Daoy (cell line): ENCODE measurements at places on chromosomes 11 and 22. TPM values are rescaled to one million over a fixed set of nuclear protein-coding genes. Genes with fewer than 3 reads are reported as not detected.

DNA sequence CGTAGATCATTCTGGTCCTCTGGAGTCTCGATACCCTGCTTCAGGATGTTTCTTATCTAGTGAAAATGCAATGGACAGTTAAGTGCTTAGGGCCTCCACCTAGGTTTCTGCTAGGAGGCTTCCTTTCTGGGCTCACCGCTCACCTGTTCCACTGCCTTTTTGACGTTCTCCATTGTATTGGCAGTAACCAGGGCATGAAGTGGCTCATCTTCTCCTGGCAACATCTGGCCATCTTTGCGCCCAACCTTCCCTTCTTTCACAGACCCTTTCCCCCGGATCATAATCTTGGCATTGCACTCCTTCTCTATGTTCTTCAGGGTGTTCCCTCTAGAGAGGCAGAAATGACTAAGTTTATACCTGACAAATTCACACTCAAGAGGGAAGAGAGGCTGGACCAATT lies 9.1 kb downstream of the SF1 start:
- no peak for DNase-seq

DNA sequence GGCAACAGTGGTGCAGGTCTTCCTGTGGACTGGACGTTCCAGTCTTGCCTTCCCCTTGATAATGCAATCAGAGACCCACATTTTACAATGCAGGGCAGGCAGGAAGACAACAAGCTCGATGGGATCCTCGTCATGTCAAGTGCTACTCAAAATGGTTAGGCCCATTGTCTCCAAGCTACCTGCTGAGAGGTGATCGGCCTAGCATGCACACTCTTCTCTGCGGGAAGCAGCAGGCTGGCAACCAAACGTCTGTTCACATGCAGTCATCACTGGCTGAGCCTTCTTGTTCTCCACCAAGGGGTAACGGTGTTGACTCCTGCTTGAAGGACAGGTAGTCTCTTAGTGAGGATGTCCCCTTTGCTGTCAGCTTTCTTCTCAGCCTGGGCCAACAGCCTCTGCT lies 25.5 kb upstream of the CD82 start:
- no peak for DNase-seq

DNA sequence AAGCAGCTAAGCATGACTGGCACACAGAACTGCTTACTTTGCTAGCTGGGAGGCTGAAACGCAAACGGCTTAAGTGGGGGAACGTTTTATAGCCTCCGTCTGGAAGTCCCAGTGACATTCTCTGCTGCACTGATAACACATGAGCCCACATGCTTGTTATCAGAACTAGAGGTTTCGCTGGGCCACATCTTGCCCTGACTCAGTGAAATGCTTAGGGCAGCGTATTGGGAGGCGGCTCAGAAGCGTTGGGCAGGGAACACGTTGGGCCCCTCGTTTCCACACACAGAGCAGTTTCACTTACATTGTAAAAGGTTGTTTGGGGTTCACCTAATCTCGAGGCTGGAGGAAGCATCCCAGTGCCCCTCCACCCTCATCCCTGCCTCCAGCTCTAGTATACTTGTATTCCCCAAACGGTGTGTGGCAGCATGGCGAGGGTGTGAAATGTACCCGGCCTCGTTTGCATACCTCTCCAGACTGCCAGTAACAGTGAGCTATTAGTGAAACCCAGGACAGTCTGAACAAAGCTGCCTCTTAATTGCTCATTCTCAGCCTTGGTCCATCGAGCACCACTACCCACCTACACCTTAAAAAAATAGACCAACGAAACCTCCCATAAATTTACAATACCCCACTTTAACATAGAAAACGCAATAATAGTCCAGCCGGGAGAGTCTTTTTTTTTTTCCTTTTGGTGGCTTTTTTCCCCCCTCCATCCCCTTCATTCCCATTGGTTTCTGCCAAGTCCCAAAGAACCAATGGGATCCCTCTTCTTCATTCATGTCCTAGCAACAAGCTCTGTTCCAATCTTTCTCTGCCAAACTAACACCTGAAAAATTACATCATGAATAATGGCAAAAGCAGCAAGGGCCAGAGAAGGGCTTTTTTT lies 218.8 kb upstream of the SORL1-AS1 start:
- DNase-seq: no peak

DNA sequence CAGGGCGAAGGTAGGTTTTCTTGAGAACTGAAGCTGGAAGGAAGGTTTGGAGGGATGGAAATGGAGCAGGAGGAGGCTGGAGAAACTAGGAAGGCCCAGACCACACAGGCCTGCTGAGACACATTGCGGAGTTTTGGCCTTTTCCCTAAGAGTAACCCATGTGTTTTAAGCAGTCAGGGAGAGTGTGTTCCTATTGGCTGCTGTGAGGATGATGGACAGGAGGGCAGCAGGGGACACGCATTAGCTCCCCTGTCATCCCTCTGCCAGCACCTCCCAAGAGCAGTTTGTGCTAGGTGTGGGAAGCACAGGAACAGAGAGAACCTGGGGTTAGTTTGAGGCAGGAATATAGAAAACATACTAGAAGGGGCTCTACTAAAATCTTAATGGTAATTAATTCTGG lies 842.1 kb downstream of the TBC1D22A start:
- no peak for DNase-seq

DNA sequence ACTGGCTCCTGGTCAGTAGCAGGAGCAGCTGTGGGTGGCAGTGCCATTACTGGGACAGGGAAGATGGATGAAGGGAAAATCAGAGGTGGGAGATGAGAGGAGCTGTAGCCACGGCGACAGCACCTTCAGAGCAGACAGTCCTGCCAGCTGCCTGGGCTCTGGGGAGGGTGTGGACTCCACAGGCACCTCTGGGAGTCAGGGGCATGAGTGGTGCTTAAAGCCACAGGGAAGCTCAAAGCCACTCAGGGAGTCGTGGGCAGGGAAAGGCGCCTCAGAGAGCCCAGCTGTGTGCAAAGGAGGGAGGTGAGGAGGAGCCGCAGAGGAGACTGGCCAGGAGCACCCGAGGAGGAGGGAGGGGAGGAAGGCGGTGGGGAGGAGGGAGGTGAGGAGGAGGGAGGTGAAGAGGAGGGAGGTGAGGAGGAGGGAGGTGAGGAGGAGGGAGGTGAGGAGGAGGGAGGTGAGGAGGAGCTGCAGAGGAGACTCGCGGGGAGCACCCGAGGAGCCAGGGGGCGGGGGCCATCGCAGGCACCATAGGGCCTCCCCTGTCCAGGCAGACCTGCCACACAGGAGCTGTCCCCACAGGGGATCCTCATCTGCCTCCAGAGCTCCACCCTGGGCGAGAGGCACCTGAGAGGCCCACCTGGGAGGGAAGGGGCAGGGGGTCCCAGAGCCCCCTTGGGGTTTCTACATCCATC lies 977.6 kb downstream of the BRD1 start:
- DNase-seq: no peak

DNA sequence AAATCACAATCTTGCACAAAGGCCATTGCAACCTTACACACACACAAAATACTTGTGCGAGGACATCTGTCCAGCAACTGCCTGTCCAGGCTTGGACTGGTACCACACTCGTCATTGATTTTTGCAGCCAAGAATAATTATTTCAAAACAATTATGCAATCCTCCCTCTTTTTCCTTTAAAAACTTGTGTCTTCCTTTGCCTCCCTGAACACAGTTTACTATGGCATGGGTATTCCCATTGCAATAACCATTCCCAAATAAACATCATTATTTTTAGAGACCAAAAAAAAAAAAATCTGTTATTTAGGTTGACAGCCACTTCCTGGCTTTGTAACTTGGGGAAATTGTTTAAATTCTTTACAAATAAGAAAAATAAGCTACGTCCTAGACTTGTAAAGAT lies 54.0 kb downstream of the C11orf91 start:
- DNase-seq: no peak

- DNase-seq: no peak
Measured at GRCh38 chr11:62182147-62182891, 7.7 kb upstream of the SCGB1D1 start.

GRCh38 chr22:39820256-39820655 lies 73.3 kb downstream of the ENTHD1 start:
- DNase-seq: peak; percentile 81

DNA sequence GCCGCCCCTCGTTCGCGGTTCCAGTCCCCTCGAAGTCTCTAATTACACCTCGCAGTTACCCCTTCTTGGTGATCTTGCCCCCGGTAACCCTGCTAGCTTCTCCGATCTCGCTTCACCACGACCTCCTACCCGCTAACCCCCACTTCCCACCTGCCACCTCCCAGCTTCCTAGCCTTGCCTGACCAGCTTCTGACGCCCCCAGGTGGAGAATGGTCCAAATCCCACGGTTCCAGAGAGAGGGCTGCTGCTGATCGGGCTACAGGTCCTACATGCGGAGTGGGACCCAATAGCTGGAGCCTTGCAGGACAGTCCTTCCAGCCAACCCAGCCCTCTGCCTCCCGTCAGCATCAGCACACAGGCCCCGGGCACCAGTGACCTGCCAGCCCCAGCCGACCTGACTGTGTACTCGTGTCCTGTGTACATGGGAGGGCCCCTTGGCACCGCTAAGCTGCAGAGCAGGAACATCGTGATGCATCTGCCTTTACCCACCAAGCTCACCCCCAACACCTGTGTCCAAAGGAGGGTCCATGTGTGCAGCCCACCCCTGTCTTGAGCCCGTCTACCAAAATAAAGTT lies 31.9 kb downstream of the RRP8 start:
- no peak for DNase-seq

DNA sequence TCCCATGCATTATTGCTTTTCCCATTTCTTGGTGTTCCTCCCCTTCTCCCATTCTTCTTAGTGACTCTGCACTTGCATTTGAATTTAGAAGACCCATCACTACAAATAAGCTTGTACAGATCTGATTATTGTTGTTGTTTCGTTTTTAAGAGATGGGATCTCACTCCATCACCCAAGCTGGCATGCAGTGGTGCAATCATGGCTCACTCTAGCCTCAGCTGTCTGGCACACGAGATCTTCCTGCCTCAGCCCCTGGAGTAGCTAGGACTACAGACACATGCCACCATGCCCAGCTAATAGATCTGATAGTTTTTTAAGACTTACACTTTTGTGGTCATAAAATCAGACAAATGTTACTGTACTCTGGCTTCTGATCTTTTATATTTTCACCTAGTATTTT lies 252.1 kb downstream of the DDX10 start:
- no peak for DNase-seq

DNA sequence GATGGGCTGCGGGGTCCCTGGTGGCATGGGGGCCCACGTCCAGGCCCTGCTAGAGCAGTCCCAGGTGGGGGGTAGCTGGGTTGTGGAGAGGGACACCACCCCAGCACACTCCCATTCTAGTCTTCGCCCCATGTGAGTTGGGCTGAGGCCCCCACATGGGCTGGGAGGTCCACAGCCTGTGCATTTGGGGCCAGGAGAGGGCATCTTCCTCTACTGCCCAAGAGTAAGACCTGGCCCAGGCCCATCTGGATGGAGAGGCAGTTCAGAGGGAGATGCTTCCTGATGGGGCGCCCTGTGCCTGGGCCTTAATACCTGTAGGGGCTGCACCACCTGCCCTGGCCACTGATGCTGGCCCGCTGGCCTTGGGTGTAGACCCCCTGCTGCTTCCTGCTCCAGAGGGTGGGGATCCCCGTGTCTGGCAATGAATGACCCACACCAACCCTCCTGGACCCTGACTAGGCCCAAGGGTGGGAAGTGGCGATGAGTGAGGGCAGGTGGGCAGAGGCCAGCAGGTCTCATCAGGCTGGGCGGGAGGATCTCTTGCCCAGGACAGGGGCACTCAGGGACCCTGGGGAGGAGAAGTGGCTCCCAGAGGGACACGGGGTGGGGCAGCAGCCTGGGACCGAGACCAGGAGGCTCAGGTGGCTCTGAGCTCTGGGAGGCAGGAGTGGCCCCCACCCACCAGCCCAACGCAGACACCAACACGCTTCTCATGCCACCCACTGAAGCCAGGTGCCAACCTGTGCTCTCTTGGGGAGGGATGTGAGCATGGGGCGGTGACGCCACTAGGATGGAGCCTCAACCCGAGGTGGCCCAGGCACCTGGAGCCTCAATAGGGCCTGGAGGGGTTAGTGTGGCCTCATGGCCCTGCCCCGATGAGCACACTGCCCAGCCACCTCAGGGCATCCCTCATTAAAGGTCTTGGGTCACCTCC lies 17.4 kb upstream of the GNB1L start:
- peak; percentile 3 for DNase-seq

GRCh38 chr22:30386960-30387827 lies at the start of gene RNF215:
TSS of gene RNF215 (minus strand) at chr22:30387411. CDS start at chr22:30387313, 98 bp downstream.
- DNase-seq: peak; percentile 87

DNA sequence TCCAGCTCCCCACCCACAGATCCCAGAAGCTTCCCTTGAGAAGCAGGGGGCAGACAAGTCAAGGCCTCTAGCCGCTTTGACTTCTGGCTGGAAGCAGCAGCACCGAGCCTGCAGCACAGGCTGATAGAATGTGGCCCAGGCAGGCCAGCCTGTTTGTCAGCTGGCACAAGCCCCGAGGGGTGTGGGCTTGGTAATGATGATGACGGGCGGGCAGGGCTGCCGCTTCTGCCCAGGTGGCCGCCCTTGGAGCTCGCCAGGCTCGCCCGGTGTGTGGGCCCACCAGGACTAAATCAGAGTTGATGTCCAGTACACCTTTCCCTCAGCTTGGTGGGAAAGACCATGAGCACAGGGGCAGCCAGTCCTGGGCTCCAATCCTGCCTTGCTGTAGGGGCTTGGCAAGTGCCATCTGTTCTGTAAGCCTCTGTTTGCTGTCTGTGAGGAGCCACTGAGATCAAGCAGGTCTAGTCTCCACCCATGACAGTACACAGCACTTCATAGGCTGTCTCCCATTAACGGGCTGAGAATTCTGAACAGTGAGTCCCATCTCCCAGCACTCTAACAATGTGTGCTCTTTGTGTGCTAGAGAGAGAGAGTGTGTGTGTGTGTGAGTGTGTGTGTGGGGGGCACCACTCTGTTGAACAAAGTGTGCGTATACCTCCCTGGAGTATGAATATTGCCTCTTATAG lies 26.8 kb downstream of the MICAL2 start:
- DNase-seq: no peak

GRCh38 chr11:845872-846495 lies 3.3 kb downstream of the TSPAN4 start:
- DNase-seq: peak; percentile 77

DNA sequence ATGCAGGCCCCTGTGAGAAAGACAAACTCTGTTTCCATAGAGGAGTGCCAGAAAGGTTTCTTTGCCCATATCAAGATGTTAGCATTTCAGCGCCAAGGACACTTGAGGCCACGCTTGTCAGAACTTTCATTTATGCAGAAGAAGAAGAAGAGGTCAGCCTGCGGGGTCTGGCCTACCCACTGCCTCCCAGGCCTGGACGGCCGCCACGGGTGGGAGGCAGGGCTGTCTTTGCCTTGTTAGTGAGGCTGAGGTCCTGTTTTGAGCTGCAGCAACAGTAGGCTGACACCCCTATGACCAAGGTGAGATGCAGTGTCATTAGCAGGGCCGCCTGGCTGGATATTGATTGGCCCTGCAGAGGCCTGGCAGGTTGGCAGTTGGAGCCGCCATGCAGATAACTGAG lies 183.9 kb downstream of the GRIK4 start:
- no peak for DNase-seq

- no peak for DNase-seq
Measured at GRCh38 chr22:31474743-31475142, 14.9 kb downstream of the EIF4ENIF1 start.

The ANGPTL5 gene
- not detected in 2 replicates for total RNA-seq

The SLC22A12 gene
- not detected in 2 replicates for total RNA-seq

The MS4A15 gene
- total RNA-seq: not detected in 2 replicates

The CLMP gene
- total RNA-seq: 20.8 and 29.1 TPM in 2 replicates

The POLD3 gene
- 14.3 and 22.9 TPM in 2 replicates for total RNA-seq

The NCR3LG1 gene
- 0.69 and 1.5 TPM in 2 replicates for total RNA-seq
